ENCODE measurements at places on chromosomes 13 and 19.
A peak's percentile ranks its signal among the peaks of the same experiment; 100 is the strongest.

- peak; percentile 53 for DNase-seq
Measured at GRCh38 chr13:44403461-44404056, 29.9 kb downstream of the SERP2 start.

DNA sequence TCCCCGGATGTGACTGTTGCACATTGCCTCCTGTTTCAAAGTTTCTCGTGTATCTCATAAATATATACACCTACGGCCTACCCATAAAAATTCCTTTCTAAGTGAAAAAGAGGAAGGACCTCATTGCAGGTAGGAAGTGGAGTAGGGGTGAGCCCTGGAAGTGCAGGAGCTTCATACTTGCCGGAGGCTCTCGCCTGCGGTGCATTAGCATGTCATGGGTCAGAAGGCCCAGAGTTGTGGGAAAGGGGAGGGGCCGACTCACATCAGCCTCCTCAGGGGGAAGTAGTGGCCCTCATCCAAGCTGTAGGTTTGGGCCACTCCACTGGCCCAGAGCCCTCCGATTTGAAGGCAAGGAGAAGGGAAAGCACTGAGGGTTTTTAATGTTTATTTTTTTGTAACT is 26.0 kb upstream of the IRS2 start:
- DNase-seq: no peak

GRCh38 chr19:17234911-17235299 is 8.9 kb downstream of the OCEL1 start:
- DNase-seq: peak; percentile 45

- DNase-seq: no peak
Measured at GRCh38 chr19:7833225-7834099, 3.4 kb downstream of the EVI5L start.

GRCh38 chr13:44667943-44668342 is 91.8 kb upstream of the TSC22D1 start:
- no peak for DNase-seq

GRCh38 chr19:54594737-54595136 is 1.3 kb downstream of the LILRA1 start:
- no peak for DNase-seq

- DNase-seq: peak; percentile 93
Measured at GRCh38 chr19:39411832-39412099, 703 bp upstream of the PLEKHG2 start.

DNA sequence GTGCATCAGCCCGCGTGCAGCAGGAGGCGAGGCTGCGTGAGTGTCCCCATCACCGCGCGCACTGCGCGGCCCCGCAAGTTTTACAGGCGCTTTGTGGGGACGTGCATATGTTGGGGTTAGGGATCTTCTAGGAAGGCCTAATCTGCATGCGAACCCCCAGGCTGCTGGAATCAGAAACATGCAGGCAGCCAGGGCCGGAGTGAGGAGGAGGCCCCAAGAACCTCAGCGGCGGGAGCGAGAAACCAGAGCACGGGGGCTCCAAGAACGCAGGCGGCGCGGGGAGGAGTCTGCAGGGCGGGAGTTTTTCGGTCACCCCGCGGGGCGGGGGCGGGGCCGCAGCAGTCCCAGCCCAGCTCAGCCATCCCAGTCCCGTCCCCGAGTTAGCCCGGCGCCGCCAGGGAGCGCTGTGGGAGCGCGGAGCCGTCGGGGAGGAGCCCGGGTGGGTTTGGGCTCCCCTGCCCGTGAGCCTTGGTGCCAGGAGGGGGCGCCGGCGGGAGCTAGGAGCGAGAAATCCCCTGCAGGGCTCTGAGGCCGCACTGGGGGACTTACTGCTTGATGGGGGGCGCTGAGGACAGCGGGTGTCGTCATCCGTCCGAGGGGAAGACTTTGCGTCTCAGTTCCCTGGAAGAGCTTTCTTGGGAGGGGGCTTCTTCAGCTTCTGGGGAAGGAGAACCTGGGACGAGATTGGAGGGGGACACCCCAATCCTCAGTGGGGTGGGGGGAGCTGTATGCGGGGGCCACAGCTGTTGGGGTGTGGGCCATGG is 933 bp upstream of the NRTN start:
- DNase-seq: peak; percentile 83

DNA sequence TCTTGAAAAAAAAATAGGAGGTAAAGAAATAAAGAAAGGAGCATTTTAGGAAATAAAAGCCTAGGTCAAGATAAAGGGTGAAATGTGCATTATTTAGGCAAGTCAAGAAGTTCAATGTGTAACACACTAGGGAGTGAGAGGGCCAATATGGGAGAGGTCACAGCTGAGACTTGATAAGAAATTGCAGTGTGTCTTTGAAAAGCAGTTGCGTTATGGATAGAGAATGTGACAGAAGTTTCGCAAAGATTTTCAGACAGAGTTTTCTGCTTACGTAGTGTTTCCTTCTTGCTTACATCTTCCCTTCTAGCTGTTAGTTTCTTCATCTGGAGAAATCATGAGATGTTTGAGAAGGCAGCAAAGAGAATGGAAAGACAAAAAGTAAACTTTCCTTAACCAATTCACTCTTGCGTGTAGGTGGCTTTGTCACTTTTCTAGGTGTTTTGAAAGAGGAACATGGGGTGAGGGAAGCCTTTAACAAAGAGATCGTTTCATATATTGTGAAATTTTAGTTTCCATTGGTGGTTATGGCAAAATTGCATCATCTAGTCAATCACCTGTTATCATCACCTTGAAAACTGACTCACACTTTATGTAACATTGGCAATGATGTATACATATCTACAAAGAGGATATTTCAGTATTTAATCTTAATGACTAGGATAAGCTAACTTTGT is 975.5 kb downstream of the OLFM4 start:
- no peak for DNase-seq

DNA sequence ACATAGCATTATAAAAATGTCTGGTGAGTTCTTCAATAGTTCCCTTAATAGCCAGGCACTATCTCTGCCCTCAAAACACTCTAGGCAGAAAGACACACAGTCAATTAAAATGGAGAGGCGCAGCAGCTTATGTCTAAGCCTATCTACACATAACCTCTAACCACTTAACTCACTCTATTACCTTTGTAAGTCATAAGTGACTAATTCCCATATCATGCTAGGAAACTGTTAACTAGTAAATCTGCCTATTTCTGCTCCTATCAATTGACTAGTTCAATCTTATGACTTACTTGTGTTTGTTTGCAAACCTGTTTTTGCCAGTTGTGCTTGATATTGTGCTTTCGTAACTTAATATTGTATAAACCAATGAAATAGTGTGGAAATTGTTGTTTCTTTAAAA is 3.2 kb downstream of the CCDC122 start:
- DNase-seq: no peak

DNA sequence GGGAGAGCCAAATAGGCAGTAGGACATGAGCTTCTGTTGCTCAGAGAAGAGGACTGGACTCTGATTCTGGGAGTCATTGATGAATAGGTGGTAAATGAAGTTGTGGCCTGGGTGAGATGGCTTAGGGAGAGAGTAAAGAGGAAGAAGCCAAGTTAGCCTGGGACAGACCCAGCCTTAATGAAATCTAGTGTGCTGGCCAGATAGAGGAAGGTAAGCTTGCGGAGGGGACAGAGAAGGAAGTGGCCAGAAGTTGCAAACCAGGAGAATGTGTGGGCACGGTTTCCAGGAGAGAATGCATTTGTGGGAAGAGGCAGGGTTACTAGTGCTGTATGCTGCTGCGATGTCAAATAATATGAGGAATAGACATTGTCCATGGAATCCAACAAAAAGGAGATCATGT is 83.3 kb upstream of the OLFM4 start:
- DNase-seq: no peak

- no peak for DNase-seq
Measured at GRCh38 chr13:100459747-100460146, 128.8 kb downstream of the GGACT start.

DNA sequence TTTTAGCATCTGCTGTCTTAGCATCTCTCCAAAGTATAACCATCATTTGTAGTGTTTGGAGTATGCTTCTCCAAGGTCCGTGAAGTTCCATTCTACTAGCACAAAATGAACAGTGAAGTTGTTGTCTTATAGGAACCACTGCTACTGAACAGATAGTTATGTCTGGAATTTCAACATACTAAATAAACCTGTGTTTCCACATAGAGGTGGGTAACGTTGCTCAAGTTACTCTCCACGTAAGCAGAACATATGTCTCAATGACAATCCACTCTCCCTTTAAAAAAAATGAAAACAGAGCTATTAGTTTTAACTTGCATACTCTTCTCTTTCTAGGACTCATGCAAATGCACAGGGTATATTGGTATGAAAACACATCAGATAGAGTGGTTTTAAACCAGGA is 184.3 kb upstream of the TRPC4 start:
- no peak for DNase-seq

DNA sequence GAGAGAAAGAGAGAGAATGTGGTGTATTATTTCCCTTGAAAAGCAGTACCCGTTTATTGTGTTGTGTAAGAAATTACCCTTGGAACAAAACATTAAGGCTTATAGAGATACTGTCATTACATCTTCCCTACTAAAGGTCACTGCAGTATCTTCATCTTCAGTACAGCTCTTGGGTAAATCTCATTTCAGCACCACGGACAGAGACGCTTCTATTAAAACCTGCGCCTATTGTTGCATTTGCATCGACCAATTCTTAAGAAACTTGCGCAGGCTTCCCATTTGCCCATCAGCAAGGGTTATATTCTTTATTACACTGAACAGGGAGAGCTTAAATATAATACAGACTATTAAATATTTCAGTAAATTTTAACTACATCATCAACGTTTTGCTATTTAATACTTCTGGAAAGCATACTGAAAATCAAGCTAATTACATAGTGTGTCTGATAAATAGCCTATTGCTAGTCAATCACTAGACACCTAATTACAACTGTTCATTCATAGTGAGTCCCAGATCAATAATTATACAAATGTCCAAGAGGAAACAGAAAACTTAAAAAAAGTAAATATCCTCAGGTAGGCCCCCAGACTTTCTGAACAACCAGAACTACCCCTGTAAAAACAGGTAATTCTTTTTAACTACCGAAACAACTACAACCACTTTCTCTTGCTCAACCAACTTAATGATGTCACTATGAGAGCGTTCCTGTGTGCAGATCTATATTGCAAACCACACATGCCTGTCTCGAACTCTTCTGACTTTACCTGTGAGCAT is 350.6 kb downstream of the LIG4 start:
- peak; percentile 70 for DNase-seq

DNA sequence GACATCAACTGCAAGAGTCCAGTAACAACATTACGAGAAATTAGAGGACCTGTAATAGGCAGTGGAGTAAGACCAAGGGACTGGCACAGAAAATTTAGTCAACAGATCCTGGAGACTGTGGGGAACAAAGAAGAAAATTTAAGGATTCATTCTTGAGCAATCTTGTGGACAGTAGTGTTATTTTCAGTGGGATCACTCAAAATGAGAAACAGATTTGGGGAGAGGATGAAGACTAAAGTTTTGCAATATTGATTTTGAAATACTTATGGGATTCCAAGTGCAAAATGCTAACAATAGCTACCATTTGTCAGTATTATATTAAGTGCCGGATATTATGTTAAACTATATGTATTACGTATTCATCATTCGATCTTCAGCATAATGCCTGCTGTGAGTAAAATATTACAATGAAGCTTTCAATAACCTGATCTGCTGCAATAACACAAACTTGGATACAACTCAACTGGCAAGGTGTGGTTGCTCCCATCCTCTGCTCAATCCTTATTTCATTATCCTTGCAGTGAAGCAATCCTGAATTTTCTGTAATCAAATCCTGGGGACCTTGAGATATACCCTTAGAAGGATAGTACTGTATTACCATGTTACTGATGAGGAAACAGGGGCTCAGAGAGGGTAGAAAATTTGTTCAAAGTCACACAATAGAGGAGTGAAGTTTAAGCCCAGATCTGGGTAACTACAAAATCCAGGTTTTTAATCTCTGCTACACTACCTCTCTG is 84.2 kb downstream of the SACS start:
- DNase-seq: no peak

Measured in brain (organoid and tissue), 16 donors.